MV-4-11 (cell line): ENCODE measurements at places on chromosomes 4 and X.

- DNase-seq = no peak
These were observed 300.5 kb downstream of the TRIML1 start for GRCh38 chr4:188439641-188440311.

DNA sequence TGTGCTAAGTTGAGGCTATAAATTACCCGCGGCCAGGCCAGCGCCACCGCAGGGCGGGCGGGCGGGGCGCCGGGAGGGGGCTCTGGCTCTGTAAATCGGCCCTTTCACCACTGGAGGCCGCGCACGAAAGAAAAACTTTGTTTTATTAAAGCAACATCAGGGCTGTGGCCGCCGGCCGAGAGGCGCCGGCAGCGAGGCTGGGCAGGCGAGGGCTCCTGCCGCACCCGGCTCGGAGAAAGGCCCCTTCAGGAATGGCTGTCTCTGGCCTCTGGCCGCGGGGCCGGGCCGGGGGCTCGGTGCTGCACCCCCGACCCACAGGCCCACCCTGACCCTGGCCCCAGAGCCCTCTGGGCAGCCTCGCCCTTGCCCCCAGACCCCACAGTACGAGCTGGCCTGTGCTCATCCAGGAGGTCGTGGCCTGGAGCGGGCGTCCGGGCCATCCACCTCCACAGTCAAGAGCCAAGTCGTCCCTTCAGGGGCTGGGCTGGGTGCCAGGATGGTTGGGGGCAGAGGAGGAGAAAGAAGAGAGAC, 29.5 kb upstream of the FGFR3 start:
- peak; percentile 53 for DNase-seq

GRCh38 chr4:54386042-54386669, 157.1 kb downstream of the PDGFRA start:
- DNase-seq = no peak

DNA sequence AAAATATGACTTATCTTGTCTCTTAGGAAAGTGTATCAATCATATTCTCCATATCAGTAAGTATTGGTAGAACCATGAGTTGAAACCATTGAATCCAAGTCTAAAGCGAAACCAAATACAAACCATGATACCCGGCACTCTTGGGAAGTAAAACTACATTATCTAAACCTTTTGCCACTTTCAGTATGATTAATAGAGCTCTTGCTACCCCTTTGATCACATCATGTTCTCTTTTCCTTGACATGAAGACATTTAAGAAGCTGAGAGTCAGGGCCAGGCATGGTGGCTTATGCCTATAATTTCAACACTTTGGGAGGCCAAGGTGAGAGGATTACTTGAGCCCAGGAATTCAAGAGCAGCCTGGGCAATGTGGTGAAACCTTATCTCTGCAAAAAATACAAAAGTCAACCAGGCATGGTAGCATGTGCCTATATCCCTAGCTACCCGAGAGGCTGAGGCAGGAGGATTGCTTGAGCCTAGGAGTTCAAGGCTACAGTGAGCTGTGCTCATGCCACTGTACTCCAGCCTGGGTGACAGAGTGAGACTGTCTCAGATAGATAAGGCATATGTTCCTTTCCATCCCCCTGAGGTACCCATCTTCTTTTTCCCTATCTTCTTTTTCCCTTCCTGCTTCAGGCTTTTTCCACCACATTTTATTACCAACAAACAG, 45.4 kb downstream of the CEP135 start:
- peak; percentile 53 for DNase-seq

GRCh38 chr4:73762409-73762808, 22.0 kb downstream of the CXCL8 start:
- peak; percentile 96 for DNase-seq

DNA sequence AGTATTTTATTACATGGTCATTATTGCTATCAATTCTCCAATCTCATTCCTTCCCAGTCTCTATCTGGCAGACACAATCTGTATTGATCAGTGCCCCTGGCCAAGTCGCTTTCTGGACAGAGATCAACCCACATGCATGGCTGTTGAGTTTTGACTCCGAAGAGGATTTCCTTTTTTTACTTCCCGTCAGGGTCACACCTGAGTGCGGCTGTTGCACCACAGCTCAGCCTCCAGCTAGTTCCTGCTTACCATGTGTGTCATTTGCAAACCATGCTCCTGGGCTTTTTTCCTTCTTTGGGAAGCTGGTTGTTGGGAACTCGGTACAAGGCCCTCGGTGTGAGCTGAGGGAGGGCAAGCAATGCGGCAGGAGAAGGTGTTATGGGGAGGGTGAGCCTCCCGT, 11.7 kb downstream of the MAGED2 start:
- DNase-seq = no peak

- no peak for DNase-seq
These were observed 30.2 kb upstream of the CYP4V2 start for GRCh38 chr4:186161138-186161537.

DNA sequence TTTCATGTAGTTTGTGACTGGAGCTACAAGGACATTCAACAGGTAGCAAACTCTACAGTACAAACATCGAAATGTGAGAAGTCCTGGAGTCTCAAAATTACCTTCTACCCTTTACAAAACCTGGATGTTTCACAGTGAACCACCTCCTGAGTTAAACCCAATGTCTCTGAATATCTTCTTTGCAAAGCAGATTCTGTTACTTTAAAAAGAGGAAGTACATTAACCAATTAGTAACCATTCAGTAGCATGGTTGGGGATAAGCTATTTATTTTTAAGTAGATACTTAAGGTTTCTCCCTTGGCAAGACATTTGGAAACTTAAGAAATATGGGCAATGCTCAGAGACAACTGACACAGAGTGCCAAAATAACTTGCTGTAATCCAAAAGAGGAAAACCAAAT, 371.9 kb upstream of the NWD2 start:
- peak; percentile 57 for DNase-seq

- no peak for DNase-seq
These were observed 315.5 kb downstream of the CAMK2D start for GRCh38 chr4:113446019-113446418.

DNA sequence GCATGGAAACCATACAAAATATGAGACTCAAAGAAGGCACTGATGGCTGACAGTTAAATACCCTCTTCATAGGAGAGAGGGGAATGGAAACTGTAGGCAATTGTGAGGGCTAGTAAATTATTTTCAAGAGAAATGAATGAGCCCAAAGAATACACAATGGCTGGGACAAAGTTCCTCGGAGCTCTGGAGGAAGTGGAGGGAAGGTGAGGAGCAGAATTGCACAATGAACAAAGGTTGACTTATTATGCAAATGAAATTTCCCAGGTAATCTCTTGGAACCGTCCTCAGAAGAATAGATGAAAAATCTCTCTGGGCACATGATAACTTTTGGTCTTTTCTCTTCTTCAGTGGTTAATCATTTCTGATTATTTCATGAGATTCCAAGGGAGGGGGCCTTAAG, 202.6 kb upstream of the VCX start:
- DNase-seq = no peak

DNA sequence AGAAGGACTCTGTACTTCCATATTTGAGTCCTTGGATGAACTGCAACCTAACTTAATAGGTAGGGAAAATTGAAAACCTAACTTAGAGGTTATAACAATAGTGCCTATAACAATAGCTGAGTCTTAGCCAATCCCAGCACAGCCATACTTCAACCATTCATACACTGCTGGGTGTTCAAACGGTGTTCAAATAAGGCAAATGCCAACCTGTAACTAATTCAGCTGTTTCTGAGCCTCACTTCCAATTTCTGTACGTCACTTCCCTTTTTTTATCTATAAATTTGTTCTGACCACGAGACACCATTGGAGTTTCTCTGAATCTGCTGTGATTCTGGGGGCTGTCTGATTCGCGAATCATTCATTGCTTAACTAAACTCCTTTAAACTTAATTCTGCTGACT, 9.6 kb upstream of the GRSF1 start:
- peak; percentile 56 for DNase-seq

- no peak for DNase-seq
These were observed 706.6 kb downstream of the PCDH19 start for GRCh38 chrX:99703473-99703872.

- no peak for DNase-seq
These were observed 138.3 kb downstream of the SH3KBP1 start for GRCh38 chrX:19748896-19749680.

GRCh38 chrX:135556055-135556454, 35.6 kb downstream of the INTS6L start:
- DNase-seq = peak; percentile 63

- no peak for DNase-seq
These were observed 74.5 kb upstream of the EOLA2 start for GRCh38 chrX:150012647-150013381.

DNA sequence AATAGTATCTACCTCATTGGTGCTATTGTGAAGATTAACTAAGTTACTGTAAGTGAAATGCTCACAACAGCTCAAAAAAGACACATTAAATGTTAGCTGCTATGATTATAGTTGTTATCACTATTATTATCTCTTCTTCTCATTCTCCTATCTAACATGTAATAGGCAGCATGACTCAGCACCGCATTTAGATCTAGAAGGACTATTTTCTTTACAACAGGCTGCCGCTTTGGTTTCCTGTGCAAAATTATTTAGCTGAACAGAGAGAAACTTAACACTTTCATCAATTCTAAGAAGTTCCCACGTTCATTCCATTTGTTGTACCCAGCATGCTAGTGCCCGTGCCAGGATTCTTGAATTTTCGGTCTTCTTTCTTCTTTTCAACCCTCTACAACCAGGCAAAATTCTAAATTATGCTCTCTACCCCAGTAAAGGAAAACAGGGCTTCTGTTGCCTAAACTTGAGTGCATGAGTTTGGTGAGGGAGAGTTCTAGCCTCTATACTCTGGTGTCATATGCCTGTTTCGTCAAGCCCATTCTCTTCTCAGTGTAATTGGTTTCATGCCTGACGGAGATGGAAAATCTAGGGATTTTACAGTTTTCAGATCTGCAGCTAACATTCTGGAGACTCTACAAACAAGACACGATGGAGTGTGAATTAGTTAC, 378.9 kb downstream of the PPP1R2C start:
- DNase-seq = no peak

GRCh38 chr4:142222127-142222526, 585.7 kb downstream of the IL15 start:
- DNase-seq = no peak

- peak; percentile 89 for DNase-seq
These were observed 67.2 kb upstream of the IBSP start for GRCh38 chr4:87732033-87732765.

DNA sequence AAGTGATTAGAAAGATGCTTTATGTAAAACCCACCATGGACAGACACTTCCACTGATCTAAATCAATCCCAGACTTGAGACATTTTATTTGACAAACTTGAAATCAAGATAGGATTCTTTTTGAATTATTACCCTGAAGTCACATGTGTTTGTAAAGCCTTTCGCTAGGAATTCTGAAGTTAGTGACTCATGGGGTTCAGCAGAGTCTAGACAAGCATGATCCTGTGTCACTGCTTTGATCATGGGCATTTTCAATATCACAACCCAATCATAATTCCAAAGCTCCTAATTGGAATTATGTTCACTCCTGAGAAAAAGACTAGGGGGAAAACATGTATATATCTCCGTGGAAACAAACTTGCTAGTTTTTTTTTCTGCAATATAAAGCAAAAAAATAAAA, 67.5 kb upstream of the BMP3 start:
- DNase-seq = no peak

GRCh38 chrX:2507196-2507595, 6.4 kb upstream of the DHRSX start:
- DNase-seq = no peak

DNA sequence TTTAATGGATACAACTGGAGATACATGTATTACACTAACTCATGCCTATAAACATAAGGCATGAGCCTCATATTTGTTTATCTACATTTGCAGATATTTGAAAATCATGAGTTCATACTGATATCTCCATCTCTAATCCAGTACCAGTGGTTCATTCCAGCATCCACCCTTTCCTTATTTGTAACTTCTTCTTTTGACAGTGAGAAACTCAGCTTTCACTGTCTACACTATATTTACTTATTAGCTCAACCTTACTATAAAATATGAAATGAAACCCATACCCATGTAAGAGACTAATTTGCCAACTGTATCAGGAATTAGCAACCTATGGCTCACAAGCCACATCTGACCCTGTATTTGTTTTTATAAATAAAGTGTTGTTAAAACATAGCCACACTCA, 161.9 kb upstream of the GPRIN3 start:
- DNase-seq = peak; percentile 46

GRCh38 chr4:14078326-14078725, 450.8 kb upstream of the BOD1L1 start:
- DNase-seq = no peak

DNA sequence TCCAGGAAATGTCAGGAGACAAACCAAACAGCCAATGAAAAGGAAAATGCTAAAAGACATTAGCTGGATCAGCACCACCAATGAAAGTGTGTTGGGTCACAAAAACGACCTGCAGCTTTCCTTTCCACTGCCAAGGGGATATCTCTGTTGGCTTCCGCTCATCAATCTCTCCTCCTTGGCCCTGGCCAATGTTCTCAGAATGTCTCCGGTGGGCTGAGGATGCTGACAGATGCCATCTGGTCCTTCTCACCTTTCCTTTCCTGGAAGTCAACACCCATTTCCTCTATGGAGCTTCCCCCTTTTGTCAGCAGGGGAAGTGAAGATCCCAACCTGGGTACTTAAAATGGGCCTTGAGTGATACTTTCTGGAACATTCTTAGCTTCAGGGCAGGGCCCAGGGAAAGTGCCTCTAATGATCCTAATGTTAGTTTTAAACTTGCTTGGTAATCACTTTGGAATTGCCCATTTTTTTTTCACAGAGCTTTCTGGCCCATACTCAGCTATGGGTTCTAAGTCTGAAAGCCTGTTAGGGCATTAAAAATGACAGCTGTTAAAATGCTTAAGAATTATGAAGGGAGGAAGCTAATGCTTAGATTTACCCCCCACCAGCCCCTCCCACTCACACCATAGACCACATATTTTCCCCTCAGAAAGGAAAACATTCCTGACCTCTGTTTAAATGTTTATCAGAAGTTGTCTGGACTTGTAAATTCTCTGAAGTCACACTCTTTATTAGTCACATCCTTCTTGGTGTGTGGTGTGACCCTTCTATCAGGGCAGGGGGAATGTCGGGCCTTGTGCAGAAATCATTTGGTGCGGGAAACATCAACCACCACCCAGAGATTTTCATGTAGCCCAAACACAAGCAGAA, 29.2 kb downstream of the IGFBP7 start:
- no peak for DNase-seq

GRCh38 chrX:7076245-7076661, 71.3 kb upstream of the STS start:
- DNase-seq = no peak

GRCh38 chr4:182764642-182765041, 152.5 kb downstream of the DCTD start:
- DNase-seq = no peak

GRCh38 chrX:100368167-100368566, 41.9 kb downstream of the PCDH19 start:
- DNase-seq = no peak

- DNase-seq = no peak
These were observed 34.1 kb upstream of the TMPRSS11F start for GRCh38 chr4:68163754-68164153.
